ENCODE measurements at places on chromosomes 1 and 21.

DNA sequence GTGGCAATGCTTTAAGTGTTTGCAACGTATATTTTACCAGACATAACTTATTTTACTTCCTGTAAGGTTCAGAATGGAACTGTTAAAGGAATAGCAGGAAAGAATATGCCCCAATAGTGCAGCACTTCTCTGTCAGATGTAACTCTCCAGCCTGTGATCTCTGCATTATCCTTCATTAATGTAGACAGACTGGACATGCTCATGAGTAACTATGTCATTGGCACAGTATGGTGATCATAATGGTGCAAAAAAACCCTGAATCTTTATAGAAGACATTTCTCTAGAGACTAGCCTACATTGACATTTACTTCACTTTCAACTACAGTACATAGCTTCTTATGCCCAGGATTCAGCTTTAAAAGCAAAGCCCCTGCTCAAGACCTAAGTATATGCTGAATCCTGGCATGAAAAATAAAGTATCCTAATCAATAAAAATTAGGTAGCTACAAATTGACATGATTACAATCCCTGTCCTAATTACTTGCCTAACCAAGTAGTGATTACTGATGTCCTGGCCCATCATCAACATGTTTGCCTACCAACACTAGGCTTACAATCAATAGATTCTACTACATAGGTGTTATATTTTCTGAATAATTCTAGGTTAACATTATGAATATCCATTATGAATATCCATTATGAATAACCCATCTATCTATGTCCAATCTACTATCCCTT is 13.9 kb downstream of the COX20 start:
- DNase-seq: no peak

DNA sequence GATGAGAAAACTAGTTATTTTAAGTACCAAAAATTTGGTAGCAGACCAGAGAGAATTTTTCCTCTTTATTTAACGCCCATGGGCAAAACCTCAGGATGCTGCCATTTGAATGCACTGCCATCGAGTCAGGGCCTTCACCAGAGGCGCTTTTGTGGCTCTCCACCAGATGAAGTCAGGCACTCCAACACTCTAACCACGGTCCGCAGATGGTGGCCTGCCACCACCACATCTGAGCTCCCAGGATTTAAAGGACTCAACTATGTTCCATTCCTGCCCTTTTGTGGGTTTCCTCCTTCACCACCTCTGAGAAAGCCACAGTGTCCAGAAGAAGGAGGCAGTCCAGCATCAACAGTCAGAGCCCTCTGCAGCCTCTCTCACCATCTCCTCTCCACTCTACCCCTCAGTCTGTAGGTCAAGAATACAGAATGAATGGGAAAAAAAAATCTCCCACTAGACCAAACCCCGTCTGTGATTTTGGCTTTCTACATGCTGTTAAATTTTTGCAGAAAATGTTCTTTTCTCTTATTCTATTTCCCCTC is 647.4 kb downstream of the USP25 start:
- DNase-seq: no peak

DNA sequence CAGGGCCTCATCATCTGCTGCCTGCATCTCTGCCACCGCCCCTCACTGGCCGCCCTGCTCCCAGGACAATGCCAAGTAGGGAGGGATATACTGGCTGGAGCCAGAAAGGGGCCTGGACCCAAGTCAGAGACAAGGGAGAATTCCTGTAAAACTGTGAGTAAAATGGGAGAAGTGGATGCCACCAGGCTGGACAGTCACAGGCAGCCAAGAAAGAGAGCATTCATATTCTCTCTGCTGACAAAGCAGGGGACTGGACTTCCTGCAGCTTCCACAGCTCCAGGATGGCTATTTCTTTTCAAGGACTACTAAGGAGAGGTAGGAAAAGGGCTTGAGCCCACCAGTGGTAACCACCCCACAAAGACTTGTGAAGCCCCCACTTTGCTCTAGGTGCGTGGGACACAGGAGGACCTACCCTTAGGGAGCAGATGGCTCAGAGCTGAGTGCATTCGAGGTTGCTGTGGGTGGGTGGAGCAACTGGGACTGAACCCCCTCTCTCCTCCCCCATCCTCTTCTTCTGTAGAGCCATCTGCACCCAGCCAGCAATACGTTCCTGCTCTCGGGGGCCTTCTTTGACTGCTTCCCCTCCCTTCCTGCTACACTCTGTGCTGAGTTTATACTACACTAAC is 57.5 kb downstream of the GLIS1 start:
- peak; percentile 90 for DNase-seq

DNA sequence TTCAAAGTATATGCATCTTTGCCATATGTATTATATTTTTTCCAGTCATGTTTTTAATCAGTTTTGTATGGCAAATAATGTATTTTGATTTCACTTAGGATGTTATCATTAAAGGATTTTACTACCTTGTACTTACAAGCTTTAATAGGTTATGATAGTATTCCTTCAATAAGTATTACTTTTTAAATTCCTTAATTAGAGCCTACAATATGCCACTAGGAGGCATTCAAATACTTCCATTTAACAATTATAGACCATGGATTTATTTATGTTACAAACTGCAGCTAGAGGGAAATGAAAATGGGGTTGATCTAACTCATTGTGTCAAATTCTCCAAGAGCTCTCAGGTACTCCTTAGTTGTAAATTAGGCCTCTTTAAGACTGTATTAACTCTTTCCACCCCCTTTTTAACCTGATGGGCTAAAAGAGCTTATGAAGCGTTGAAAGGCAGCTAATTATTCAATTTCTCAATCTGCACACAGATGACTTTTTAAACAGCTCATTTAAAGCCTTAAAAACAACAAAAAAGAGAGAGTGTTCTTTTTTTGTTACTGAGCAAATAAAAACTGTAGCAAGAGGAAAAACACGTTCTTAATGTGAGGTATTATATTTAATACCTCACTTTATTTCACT is 156.2 kb downstream of the DENND1B start:
- peak; percentile 42 for DNase-seq

DNA sequence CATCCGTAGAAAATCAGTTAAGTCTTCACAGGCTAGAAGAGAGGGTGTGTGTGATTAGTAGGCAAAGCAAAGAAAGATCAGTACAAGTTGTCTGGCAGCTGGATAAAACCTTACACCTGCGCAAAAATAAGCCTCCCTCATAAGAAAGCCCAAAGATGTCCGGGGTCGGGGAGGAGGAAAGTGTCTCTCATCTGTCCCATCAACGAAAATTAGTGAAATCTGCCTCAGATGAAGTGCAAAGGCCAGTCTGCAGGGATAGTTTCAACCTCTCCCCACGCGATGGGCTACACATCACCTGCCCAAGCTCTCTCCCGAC is 333.9 kb downstream of the SRGAP2C start:
- no peak for DNase-seq

GRCh38 chr1:203084588-203085527 is 954 bp downstream of the MYOG start:
- DNase-seq: peak; percentile 52

- DNase-seq: no peak
Measured at GRCh38 chr1:175497501-175497900, 245.9 kb downstream of the TNR start.

DNA sequence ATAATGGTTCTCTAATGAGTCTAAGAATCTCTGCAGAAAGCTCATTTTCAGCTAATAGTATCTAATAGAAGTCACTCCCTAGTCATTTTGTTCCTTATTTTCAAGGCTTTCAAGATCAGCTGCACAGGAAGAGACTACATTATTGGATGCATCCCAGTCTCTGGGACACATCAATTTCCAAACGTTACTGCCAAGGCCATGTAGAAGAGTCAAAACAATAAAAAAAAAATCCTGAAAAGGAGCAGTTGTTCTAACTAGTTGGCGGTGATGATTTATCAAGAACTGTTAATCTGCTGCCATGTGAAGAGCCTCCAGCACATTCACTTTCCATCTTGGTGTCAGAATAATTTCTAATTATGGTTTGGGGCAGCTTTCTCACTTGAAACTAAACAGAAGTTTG is 5.7 kb downstream of the DDAH1 start:
- no peak for DNase-seq

GRCh38 chr1:155207806-155208540 is at the start of gene THBS3:
Gene THBS3 (minus strand): TSS chr1:155207897. CDS start chr1:155207876, 21 bp downstream.
- peak; percentile 92 for DNase-seq

DNA sequence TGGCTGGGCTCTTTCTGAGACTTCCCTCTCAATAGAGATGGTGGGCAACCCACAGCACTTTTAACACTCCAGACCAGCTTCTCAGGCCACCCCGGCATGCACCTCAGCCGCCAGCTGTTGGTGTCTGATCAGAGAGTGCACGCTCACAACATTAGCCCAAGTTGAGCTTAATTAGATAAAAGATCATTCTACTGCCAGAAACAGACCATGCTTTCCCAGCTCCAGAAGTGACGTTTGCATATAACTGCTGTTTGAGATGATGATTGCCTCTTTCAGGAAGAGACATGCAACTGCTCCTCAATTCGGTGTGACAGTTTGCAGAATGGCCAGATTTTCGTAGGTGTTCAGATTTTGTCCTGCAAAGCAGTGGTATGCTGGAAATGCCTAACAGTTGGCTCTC is 285.3 kb upstream of the VAMP3 start:
- peak; percentile 45 for DNase-seq

- DNase-seq: no peak
Measured at GRCh38 chr1:201360901-201361651, 16.4 kb downstream of the TNNT2 start.

DNA sequence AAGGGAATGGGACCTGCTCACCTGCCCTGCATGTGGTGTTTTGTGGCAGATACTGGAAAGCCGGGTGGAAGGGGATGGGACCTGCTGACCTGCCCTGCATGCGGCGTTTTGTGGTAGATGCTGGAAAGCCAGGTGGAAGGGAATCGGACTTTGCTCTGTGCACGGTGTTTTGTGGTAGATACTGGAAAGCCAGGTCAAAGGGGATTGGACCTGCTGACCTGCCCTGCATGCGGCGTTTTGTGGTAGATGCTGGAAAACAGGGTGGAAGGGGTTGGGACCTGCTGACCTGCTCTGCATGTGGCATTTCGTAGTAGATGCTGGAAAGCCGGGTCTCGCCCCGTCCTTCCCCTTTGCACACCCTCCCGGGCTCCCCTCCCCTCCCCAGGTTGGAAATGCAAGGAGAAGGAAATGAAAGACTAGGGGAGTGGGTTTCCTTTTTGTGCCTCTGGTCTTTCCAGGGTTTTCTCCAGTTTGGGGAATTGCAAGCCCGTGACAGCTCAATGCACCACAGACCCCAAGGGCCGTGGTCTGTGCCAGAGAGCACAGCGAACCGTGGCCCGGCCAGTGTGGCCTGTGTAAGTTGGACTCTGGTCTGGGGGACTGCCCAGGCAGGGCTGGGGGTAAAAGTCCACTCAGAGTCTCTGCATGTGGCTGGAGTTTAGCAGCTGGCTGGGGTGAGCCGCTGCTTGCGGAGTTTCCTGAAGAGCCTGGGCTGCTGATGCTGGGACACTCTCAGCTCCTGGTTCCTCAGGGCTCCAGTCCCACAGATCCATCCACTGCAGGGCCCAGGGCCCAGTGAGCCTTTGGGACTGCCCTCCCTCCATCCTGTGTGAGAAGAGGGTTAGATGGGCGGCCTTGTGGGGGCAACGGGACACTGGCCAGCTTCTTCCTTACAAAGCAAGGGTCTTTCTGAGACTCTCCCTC is 105.5 kb downstream of the CRYAA start:
- no peak for DNase-seq

- no peak for DNase-seq
Measured at GRCh38 chr1:161182214-161182613, 4.9 kb upstream of the B4GALT3 start.
